Fibroblast of gingiva (primary cell): ENCODE measurements at places on chromosomes 1 and 21.

DNA sequence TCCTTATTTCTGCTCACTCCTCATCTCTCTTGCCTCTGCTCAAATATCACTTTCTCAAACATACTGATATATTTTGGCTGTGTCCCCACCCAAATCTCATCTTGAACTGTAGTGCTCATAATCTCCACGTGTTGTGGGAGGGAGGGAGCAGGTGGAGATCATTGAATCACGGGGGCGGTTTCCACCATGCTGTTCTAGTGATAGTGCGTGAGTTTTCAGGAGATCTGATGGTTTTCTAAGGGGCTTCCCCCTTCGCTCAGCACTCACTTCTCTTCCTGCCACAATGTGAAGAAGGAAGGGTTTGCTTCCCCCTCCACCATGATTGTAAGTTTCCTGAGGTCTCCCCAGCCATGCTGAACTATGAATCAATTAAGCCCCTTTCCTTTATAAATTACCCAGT is 26.6 kb downstream of the ZBTB8OS start:
- DNase-seq, result no peak

DNA sequence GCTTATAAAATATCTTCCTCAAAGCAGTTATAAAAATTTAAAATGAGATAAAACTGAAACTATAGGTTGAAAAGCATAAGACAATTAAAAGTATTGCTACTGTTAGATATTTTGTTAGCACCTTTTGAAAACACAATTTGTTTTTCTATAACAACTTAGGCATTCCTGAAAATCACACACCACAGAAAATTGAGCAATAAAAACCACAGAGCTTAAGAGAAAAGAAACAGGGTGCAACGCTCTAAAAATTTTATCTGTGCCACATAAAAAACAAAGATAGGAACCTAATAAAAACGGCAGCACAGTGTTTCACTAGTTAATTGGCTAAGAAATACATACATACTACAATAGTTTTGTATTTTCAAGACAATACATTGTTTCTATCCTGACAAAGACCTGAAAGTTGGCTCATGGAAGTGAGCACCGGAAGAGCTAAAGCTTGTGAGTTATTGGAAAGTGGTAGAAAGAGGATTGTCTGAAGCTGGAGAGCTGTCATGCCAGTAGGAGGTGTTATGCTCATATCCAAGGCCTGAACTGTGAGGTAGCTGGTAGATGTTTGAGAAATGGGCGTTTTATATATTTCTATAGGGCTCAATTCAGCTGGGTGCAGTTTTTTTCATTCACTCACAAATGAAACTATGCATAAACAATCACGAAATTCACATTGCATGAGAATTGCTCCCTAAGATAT is 45.8 kb downstream of the RGS7 start:
- DNase-seq, result peak; percentile 20

DNA sequence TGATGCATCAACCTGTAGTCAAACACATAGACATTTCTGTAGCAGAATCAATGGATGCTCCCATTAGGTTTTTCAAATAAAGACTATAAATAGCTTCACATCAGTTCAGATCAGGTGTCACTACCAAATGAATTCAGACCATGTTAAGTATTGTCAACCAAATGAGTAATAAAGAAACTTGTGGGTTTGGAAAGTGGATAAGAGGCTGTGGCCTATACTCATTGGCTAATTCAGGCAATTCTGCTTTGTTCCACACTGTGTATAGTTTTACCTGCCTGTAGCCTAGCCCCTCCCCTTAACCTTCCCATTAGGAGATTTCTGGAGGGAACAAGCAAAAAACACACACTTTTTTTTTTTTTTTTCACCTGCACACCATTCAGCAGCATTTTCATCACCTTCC is 321.2 kb downstream of the HLX start:
- no peak for DNase-seq

- no peak for DNase-seq
Observed at GRCh38 chr21:15659753-15660422, 69.9 kb upstream of the USP25 start.

GRCh38 chr1:161039546-161039945 is 782 bp upstream of the TSTD1 start:
- DNase-seq, result no peak

DNA sequence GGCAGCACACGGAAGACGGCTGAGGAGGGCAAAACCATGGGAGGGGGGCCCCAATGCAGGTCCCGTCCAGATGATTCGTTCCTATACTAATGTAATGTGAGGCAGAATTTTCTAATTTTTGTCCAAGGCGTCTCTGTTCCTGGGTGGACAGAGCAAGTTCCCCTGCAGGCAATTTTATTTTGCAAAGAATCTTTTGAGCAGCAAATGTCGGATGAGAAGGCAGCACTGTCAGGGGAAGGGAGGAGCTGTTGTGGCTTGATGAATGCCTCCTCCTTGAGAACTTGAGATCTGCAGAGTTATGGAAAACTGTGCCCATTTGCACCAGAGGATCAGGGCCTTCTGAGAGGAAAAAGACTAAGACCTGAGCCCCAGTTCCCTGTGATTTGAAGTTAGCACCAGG is 17.3 kb downstream of the SLC1A7 start:
- DNase-seq, result no peak

GRCh38 chr21:46039891-46040660 is 57.8 kb upstream of the COL6A2 start:
- no peak for DNase-seq

- no peak for DNase-seq
Observed at GRCh38 chr1:69639159-69639558, 71.4 kb downstream of the LRRC7 start.
